ENCODE measurements at places on chromosomes 16 and 17.

GRCh38 chr16:64996641-64997040, 125.2 kb downstream of the CDH11 start:
- no peak for ATAC-seq

DNA sequence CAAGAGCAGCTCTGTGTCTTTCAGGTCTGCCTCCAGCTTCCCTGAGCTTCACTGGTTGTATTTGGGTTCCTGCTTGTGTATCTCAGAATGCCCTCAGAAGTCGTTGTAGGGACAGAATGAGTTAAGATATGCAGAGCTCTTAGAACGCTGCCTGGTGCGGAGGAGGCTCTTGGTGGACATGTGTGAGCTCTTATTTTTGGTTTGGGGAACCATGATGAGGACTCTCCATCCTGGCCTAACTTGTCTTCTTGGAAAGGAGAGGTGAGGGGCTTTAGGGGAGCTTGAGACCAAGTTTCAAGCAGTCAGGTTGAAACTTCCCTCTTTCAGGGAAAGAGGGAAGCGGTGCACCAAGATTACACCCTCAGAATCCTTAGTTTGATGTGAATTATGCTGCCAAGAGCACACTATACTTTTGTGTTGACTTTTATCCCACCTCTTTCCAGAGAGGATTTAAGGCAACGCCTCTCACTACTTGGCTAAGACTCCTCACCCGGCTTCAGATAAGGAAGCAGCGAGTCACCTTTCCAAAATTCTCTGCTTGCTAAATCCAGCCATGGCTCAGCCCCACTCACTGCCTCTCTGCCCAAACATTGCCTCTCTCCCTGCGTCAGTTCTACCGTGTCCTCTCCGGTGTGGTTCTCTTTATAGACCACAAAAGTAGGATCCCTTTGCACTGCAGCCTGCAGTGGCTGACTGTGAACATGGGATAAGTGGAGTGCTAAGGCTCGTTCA, 12.7 kb downstream of the CDK5RAP3 start:
- ATAC-seq = no peak

GRCh38 chr17:41534899-41535546, 6.9 kb upstream of the KRT19 start:
- ATAC-seq = no peak

DNA sequence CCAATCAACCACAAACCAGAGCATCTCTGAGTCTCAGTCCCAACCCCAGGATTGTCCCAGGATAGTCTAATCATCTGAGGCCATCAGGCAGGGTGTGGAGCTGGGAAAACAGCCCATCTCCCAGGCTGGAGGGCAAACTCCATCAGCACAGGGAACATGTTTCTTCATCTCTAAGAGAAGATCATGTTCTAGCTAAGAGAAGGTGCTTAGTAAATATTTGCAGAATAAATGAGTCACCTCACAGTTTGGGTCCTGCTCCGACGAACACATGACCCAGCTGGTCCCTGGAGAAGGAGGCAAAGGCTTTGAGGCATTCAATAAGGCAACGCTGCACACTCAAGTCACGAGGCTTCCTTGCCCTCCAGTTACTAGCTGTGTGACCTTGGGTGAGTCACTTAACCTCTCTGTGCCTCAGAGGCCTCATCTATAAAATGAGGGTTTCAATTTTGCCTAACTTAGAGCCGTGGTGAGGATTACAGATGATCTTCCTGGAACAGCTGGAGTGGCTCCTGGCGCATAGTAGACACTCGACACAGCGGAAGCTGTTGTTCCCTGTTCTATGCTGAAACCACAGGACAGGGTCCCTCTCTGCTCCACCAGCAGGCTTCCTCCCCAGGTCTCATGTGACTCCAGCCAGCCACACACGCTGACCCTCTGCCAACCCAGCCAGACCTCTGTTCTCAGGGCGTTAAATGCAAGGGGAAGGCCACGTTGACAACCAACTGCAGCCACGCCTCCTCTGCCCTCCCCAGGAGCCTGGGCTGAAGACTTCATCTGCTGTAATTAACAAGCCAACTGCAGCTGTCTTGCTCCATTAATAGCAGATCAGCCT, 10.3 kb upstream of the RPL38 start:
- ATAC-seq = peak; percentile 82

GRCh38 chr16:31109622-31110021, 1.4 kb downstream of the BCKDK start:
- ATAC-seq = no peak

DNA sequence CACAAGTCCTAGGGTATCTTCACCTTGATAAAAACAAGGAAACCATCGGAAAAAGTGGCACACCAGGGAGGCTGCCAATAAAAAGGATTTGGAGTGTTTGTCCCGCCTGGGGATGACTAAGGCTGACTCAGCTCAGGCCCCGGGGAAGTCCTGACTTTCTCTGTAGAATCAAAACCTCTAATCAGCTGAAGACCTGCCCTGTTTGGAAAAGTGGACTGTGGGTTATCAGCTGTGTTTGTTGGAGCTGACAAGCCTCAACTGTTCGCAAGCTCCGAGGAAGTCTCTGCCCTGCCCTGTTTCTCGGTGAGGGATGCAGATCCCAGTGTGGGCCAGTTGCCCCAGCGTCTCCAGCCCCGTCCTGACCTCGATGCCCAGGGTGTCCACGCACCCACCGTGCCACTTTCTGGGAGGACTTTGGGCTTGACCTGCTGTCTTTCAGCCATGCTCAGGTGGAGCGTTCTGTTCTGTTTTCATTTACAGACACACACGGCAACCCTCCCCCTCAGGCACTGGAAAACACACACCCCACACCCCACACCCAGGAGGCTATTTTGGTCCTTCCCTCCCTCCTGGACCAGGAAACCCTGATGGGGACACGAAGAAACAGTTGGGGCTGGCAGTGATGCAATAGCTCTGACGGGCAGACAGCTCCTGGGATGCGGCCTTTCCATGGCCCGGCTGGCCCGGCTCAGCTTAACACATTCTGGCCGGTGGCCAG, 27.6 kb upstream of the PITPNA start:
- ATAC-seq = peak; percentile 69

GRCh38 chr17:1639549-1640180, 5.9 kb downstream of the SCARF1 start:
- no peak for ATAC-seq

DNA sequence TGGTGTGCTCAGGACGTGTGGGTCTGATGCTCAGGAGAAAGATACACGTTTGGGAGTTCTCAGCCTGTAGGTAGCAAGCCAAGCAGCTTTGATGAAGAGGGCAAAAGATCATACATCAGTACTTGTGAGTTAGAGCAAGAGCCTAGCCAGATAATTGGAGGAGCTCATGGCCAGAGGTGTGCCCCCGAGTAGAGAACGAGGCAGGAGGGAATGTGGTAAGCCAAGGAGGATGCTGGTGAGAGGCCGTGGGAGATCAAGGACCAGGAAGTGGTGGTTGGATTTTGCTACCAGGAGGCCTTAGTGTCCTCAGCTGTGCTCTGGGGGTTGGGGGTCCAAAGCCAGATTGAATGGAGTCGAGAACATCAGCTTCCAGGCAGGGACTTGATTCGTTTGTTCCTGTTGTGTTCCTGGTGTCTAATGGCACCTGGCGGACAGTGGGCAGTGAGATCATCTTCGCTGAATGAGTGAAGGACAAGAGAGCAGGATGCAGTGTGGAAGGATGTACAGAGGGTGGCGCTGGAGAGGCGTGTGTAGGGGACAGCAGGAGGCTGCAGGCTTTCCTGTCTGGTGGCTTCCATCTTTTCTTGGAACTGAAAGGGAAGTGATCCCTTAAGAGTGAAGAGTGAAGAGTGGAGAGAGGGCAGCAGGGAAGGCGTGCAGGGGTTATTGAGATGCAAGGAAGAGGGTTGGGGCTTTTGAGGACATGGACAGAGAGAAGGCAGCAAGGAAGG, 11.6 kb downstream of the FBXL19 start:
- ATAC-seq = peak; percentile 63

DNA sequence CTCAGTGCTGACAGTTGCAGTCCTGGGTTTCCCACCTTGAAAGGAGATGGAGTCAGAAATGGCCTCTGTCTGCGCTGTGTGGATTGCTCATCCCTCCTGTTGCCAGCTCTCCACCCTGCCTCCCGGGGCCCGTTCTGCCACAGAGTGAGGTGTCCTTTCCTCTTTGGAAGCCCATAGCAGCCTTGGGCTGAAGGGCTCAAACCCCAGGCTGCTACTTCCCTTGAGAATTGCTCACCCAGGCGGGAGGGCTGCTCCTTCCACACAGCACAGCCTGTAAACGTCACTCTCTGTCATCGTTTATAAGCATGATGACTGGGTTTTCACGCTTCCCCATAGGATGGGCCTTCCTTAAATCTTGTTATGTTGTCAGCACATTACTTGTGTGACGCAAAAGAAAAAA, 62.7 kb downstream of the FOXK2 start:
- ATAC-seq = peak; percentile 79

DNA sequence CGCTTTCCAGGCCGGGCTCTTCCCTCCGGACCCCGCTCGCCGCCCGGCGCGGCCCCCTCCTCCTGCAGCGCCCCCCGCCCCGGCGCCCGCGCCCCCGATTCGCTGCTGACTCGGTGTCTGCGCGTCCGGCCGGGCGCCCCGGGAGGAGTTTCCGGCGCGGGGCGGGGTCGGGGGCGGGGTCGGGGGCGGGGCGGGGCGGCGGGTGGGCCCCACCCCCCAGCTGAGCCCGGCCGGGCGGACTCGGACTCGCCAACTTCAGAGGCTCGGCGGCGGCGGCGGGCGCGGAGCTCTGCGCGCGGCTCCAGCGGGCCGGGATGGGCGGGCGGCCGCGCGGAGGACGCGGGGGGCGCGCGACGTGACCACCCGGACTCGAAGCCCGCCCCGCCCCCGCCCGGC, at the start of gene METRNL:
TSS of gene METRNL (plus strand) at position 258 of the 396 bp plus-strand sequence. CDS start 207 bp downstream, outside the sequence.
- ATAC-seq = peak; percentile 43

DNA sequence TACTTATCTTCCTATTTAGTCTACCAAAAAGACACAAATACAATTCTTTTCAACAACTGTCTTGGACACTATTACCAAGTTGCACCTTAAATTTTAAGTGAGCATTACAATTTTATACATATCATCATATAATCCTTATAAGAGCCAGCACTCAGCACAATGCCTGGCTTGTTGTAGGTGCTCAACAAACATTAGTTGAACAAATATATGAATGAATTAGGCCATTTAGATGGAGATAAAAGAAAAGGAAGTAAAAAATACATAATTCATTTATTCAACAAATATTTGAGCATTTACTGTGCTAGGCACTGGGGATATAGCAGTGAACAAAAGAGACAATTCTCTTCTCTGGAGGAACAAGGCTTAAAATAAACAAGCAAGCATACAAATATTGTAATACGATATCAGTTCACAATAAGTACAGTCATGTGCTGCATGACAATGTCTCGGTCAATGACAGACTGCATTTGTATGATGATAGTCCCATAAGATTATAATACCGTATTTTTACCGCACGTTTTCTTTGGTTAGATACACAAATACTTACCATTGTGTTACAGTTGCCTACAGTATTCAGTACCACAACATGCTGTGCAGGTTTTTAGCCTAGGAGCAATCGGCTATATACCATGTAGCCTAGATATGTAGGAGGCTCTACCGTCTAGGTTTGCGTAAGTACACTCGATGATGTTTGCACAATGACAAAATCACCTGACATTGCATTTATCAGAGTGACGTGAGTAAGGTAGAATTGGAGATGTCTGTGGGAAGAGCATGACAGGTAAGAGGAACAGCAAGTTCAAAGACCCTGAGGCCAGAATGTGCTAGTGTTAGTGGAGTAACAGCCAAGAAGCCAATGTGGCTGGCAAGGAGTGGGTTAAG, 86.4 kb upstream of the HS3ST2 start:
- no peak for ATAC-seq

- ATAC-seq = peak; percentile 1
Measured at GRCh38 chr16:89561884-89562599, 1.6 kb downstream of the RPL13 start.

DNA sequence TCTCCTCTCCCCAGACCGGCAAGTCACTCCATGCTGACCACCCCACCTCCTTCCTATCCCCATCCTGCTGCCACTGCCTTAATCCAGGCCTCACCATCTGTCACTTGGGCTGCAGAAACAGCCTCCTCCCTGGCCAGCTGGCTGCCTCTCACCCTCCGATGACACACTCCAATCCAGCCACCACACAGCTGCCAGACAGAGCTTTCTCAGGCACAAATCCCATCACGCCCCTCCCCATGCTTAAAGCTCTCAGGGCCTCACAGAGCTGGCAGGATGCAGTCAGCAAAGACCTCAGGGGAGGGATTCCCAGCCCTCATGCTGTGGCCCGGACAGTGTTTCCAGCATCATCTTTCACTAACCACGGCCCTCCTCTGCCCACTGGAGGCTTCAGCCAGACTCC, 13.7 kb downstream of the CAMKK1 start:
- ATAC-seq = no peak

- ATAC-seq = no peak
Measured at GRCh38 chr16:27107185-27107592, 40.5 kb downstream of the C16orf82 start.

DNA sequence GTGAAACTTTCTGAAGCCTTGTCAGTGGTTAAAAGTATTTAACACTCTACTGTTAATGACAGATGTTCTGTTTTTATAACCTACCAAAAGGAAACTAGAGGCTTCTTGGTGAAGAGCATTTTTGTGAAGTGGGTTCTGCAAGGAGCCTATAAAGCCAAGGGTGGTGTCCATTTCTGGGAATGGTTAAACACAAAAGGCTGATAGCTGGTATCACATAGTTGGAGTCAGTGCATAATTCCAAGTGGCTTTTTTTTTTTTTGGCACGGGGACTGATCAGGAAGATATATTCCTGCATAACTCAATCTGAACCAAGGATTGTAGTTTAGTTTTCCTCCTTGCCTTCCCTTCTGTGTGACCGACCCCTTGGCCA, 27.6 kb upstream of the KPNB1 start:
- no peak for ATAC-seq

DNA sequence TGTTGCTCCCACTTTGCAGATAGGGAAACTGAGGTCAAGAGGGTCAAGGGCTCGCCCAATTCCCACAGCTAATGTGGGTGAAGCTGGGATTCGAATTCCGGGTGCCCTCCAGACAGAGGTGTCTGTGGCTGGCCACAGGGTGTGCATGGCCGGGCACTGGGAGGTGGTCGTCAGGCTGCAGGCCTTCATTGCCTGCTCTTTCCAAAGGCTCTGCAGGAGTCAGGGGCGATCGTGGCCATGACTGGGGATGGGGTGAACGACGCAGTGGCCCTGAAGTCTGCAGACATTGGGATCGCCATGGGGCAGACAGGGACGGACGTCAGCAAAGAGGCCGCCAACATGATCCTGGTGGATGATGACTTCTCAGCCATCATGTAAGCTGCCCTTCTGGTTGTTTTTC, 49.8 kb downstream of the MEAK7 start:
- ATAC-seq = no peak

- ATAC-seq = peak; percentile 83
Measured at GRCh38 chr16:84062734-84063640, 20.4 kb upstream of the SLC38A8 start.

DNA sequence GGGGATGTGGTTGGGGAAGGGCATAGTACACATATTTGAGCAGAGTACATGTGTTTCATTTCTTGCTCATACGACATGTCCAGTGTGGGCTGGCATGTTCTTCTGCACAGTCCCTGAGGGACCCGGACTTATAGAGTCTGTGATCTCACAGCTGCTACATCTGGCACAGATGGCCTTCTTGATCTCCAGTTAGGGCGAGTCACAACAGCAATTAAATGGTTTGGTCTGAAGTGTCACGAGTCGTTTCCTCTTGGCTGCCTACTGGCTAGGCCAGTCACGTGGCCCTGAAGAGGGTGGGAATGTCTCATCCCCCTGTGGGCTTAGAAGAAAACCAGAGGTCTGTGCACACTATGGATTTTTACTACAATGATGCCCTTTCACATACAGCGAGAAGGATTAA, 443.6 kb downstream of the WWOX start:
- ATAC-seq = peak; percentile 9
